ENCODE measurements at places on chromosomes 12 and 14. TPM values are rescaled to one million over a fixed set of nuclear protein-coding genes. Genes with fewer than 3 reads are reported as not detected.

Gene IL22
- 52.3 TPM for total RNA-seq

Gene YARS2
- 37.6 TPM for total RNA-seq

Gene SERPINA1
- total RNA-seq = 160 TPM

Gene KRT75
- not detected for total RNA-seq

Measured in activated T-helper 17 cell treated with anti-CD3 and anti-CD28 coated beads, Interleukin-2, amount 50 U/mL, for 72 hours (primary cell).